Daoy (cell line): ENCODE measurements at places on chromosomes 5 and 9.

GRCh38 chr5:76269932-76270610 lies 133.0 kb upstream of the IQGAP2 start:
- peak; percentile 77 for DNase-seq

DNA sequence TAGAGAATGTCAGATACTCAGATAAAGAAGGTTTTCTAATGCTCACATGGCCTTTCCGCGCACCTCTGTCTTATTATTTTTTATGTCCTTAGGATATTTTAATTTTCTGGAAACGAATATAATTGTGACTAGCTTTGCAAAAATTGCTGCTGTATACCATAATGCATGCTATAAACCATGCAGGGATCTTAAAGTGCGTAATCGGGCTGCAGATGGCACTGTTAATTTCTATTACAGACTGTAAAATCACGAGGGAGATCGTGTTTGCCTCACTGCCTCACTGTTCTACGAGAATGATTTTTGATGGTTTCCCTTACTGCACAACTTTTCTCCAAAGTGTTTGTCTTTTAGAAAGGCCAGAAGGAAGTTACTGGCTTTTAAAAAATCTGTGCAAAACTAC lies 356.1 kb downstream of the TUSC1 start:
- DNase-seq, result no peak

DNA sequence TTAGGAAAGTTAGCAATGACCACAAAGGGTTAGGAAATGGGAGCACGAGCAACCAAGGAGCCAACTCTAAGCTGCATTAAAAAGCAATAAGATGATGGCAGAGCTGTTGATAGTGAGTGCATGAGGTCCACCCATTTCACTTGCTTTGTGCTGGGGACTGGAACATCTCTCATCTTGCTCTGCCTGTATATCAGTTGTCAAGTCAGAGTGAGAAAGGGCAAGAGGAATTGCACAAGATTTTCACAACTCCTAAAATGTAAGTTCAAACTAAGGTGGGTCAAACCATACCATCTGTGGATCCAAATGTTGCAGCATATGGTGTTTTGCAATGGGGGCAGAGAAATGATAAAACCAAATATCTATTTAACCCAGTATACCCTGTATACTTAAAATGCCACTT lies 2.8 kb upstream of the ESM1 start:
- no peak for DNase-seq

GRCh38 chr9:116008278-116008677 lies 145.3 kb upstream of the PAPPA start:
- DNase-seq, result peak; percentile 89

GRCh38 chr5:169707686-169708085 lies 70.6 kb downstream of the DOCK2 start:
- no peak for DNase-seq

DNA sequence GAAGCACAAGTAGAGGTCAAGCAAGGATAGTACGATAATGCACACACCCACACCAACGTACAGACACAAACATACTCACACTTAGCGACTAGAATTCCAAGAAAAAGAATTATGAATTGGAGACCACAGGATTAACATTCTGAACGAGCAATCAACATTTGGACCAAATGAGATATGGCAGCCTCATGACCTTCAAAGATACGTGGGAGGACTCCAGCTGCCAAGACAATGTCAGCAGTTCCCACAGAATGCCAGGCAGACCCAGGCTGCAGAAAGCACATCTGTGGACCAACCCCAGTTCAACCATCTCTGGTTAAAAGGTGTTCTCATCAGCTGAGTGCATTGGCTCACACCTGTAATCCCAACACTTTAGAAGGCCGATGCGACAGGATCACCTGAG lies 187.6 kb upstream of the GRAMD2B start:
- DNase-seq, result no peak

DNA sequence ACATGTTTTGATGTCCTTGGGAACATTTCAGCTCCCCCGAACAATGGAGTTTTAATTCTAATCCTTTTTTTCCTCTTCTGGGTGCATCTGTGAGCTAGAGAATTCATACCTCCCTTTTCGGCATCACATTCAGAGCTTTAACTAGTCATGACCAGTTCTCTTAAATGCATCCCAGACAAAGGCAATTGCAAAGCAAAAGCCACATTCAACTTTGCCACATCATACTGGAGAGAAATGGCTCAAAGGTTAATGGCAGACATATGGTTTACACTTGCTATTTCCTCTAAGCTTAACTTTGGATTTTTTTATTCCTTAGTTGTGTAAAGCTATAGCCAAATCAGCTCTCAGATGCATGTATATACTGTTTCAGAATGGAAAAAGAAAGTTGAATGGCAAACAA lies 153.3 kb downstream of the ESM1 start:
- no peak for DNase-seq

- no peak for DNase-seq
These were observed 14.6 kb downstream of the DAPK1 start for GRCh38 chr9:87512311-87512710.

DNA sequence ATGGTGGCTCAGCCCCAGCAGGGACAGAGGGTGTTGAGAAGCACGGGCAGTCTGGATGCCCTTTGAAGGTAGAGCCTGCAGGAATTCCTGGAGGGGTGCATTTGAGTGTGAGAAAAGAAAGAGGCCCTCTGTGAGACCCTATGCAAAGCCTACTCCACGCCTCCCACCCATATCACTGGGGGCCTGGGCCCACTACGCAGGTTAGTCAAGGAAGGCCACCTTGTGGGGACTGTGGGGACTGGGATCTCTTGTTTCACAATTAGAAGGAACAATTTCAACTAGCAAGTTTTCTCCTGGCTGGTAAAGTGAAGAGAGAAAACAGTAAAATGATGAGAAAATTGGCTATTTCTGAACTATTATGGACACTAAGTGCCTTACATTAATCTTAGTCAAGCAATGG lies 486.2 kb upstream of the DAP start:
- no peak for DNase-seq

- DNase-seq, result peak; percentile 35
These were observed 572 bp downstream of the CDK5RAP2 start for GRCh38 chr9:120579139-120580050.

- no peak for DNase-seq
These were observed 108.6 kb downstream of the PHF2 start for GRCh38 chr9:93684806-93685543.

- DNase-seq, result no peak
These were observed 246.3 kb downstream of the MAST4 start for GRCh38 chr5:66842540-66842939.

DNA sequence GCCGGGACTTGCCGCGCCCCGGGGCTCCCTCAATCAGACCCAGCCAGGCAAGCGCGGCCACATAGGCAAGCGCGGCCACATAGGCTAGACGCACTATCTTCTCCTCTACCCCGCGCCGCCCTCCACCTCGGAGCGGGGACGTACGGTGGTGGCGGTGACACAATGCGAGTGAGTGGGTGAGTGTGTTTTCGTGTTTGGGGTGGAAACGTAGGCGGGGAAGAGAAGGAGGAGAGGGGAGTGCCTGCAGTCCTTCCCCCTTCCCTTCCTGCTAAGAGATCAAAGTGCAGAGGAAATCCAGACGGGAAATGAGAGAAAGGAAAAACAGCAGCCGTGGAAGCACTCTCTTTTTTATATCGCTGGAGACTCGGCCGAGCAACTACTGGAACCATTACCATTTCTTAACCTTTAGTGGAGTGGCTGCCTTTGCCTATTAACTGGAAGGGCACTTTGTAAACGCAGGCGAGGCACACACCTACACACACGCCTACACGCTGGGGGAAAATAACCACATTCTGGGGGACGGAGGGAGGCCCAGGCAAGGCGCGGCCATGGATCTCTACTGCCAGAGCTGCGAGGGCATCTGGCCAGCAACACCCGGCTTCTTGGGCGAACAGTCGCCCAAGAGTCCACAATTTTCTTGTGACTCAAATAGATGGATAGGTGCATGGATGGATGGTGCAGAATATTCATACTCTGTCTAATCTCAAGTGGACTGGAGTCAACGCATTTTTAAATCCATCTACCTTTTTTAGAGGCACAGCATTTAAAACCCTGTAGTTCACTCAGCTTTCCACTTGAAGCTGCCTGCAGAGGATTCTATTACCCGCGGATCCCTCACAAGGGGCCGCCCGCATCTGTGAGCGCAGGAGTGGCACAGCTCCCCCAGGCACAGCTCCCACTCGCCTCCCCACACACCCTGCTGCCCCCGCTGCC lies 2.1 kb downstream of the EDIL3 start:
- peak; percentile 84 for DNase-seq
